Kidney epithelial cell (primary cell): ENCODE measurements at places on chromosomes 4 and X. TPM values are rescaled to one million over a fixed set of nuclear protein-coding genes. Genes with fewer than 3 reads are reported as not detected.

The GC gene
- not detected in 2 replicates for total RNA-seq

The ATP8A1 gene
- total RNA-seq = 2.5 and 3.3 TPM in 2 replicates

The LETM1 gene
- total RNA-seq = 41.5 and 49.0 TPM in 2 replicates

The GALNTL6 gene
- 0.13 and 0.14 TPM in 2 replicates for total RNA-seq

The GAGE2A gene
- total RNA-seq = not detected in 2 replicates

The SMIM10 gene
- 1.6 and 1.9 TPM in 2 replicates for total RNA-seq

GRCh38 chrX:56791456-56791855, 62.4 kb downstream of the NBDY start:
- no peak for DNase-seq

GRCh38 chr4:98508248-98508647, 150.2 kb downstream of the TSPAN5 start:
- no peak for DNase-seq

- no peak for DNase-seq
These were observed 10.5 kb downstream of the PTTG2 start for GRCh38 chr4:37970702-37971101.

GRCh38 chrX:16386126-16386525, 218.8 kb downstream of the MAGEB17 start:
- no peak for DNase-seq

DNA sequence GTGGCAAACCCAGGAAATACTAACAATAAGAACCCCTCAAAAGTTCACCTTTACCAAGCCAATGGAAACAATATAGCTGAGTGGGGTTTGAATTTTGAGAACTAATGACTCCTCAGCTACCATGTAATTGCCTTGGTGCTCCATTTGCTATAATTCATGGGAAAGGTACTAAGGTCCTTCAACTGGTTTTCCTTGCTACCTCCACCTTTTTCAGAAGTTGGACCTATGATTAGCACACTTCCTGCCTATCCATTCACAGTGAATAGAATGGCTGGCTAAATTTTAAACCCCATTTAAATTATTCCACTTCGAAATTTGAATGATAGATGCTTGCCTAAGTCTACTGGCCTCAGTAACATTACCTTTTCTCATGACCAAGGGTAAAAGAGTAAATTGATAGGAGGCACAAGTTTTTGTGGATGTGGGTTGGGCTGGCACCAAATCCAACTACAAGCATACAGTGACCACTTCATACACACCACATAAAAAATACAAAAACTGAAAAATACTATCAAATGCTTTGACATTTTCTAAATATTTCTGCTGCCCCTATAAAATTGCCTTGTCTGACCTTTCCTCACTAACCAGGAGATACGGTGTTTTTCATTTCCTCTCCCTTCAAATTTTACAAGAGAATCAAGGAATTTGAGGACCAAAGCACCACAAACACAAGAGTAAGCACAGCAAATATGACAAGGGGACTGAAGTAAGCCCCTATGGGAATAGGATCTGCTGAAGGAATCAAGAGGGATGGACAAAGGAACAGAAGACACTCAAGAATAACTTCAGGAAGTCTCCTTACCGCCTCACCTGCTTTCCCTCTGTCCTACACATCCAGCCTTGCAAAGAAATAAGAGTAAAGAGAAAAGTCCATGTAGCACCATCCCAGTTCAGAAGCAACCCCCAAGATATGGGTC, 255.5 kb downstream of the CHIC1 start:
- no peak for DNase-seq

- no peak for DNase-seq
These were observed 26.1 kb upstream of the ZCCHC13 start for GRCh38 chrX:74277846-74278245.

GRCh38 chr4:105944540-105944939, 49.3 kb downstream of the NPNT start:
- DNase-seq = no peak

DNA sequence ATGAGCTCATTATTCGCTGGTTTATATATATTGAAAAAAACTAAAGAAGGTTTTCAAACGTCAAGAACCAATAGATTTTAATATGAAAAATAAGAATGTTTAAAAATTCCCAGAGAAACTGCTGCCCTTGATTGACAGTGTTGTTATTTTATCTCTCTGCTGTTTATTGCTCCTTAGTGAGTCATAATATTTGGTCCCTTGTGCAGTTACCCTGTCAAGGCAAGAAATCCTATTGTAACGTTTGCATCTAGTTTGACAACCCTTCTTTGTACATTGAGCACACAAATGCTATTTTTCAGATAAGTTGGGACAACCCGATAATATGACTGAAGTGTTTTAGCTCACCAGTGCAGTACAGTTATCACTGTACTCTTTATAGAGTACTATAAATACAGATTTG, 349.4 kb downstream of the CCSER1 start:
- DNase-seq = no peak

DNA sequence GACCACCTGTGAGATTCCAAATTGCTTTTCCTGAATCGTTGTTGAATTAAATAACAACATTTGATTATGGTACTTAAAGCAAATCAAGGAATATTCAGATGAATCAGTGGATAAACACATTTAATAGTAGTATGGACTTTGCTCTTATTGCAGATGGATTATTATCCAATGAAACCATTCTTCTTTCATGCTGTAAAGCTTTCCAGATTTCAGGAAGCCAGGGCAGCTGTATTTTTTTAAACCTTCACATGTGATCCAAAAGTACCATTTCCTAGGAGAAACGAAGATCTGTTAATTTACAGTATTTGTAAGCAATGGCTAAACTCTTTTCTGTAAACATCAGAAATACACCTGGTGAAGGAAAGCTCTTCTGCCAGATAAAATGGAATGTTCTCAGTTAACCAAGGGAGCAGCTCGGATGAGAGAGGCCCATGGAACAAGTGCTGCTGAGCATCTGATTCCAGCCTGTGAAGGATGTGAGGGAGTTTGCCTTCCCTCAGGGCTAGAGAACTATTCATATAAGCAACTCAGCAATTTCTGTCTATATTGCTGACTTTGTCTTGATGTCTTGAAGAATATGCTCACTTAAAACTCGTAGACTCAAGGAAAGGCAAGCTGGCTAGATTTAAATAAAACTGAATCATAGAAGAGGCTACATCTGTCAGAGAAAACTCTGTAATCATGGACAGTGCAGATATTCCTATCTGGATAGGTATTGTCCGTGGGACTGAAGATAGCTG, 94.4 kb upstream of the LIMCH1 start:
- no peak for DNase-seq

DNA sequence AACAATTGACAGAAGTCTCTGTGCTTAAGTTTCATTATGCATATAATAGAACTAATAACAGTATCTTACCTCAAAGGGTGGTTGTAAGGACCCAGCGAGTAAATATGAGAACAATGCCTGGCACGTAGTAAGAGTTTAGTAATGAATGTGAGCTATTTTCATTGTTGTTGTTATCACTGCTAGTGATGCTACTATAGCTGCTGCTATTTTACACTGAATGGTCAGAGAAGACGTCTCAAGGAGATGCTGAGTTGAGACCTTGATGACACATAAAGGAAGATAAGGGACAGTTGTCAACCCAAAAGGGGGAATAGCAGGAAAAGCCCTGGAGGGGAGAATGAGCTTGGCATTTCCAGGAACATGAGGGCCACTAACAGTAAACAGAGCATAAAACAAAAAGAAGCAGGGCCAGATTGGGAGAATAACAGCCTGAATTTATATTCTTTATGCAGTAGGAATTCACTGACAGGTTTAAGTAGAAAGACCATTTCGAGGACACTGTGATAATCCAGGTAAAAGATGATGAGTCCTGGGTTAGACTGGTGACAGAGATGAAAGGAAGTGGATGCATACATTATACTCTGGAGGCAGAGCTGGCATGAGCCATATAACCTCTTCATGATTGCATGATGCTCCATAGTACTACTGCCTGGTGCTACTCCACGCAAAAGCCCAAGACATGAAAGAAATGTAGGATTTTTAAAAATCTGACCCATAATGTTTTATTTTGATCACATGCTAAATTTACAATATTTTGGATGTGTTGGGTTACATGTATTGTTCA, 23.1 kb downstream of the ATP8A1 start:
- DNase-seq = no peak

GRCh38 chr4:21649391-21650090, 299.0 kb downstream of the KCNIP4 start:
- DNase-seq = no peak

GRCh38 chrX:10198254-10198653, 41.5 kb downstream of the CLCN4 start:
- DNase-seq = no peak

DNA sequence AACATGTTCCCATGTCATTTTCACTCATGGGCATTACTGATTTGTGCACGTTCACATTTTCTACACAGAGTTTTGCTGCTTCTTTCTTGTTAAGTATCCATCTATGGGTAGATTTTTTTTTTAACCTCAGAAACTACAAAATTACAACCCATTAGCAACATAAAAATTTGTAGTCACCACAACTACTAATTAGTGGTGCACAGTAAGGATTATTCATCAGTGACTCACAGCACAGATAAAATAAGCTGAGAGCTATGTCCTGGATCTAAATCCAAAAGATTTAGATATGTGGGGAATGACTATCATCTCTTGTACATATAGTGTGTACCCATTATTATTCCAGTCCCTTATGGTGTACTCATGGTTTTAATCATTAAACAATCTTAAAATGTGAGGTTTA, 19.7 kb upstream of the AMELX start:
- DNase-seq = no peak

GRCh38 chrX:154458954-154459778, 1.1 kb downstream of the PLXNA3 start:
- no peak for DNase-seq

DNA sequence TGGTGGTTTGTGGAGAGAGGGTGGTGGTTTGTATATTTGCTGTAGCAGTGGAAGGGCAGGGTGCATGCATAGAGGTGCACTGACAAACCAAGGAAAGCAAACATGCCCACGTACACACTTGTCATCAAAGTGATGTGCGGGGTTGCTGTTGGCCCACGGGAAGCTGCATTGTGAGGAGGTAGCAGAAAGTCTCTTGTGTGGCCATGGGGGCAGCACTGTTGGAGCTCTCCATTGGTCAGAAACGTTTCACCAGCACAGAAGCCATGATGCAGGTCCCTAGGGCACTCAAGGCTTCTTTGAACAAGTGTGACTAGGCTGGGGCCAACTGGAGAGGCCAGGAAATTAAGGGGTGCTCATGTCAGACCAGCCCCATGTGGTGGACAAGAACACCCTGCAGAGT, 174.8 kb upstream of the KLF8 start:
- DNase-seq = no peak

GRCh38 chrX:127405946-127406345, 586.4 kb downstream of the PRR32 start:
- DNase-seq = no peak

- DNase-seq = no peak
These were observed 1.4 kb downstream of the JADE3 start for GRCh38 chrX:46913667-46914066.

DNA sequence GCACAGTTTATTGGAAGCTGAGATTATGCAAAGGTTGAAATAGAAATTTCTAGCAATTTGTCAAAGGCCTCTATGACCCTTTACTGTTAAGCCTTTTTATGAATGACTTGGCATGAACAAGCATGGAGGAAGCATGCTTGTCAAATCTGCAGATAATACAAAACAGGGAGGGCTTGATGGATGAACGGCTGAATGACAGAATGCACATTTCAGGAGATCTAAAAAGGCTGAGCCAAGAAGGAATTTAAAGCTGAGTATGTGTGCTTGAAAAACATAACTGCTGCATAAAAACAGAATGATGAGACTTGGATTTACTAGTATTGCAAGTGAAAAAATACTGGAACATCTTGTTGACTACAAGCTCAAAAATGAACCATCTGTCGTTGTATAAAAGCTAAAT, 29.0 kb upstream of the UBE2K start:
- no peak for DNase-seq

DNA sequence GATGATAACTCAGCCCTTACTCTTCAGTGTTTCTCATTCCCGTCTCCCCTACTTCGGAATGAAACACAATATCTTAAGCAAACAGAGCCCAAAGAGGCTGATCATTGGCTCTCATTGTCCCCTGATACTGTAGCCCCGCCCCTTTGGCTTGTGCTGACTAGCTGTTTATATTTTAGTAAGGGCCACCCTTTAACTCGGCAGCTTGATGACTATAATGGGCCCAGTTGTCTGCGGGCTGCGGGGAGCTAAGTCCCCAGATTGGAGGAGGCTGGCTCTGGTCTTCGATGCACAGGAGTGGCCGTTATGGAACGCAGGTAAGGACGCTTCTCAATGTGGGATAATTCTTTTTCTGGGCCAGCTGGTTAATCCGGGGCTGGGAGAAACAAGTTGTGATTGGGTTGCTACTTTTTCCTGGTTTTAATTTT, at the start of gene TRIM2:
Gene TRIM2, plus strand, starts transcription at position 197 of the 425 bp plus-strand sequence. Its CDS starts 88 bp downstream, at position 285.
- DNase-seq = peak; percentile 68

DNA sequence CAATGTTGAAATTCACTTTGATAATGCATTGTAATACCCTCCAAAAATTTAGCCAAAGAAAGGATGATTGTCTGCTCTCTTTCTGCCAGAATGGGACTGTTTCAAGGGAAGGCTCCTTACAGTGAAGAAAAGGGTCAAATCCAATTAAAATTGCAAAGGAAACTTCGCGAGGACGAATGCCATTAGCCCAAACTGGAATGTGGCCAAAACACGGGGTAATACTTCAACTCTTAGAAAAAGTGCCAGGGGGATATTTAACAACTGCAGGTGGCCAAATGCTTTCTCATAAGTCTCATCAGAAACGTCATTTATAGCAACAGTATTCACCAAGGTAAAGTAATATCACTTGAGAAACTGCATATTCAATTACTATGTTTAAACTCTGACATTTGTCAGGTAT, 29.0 kb downstream of the NKX3-2 start:
- DNase-seq = no peak

DNA sequence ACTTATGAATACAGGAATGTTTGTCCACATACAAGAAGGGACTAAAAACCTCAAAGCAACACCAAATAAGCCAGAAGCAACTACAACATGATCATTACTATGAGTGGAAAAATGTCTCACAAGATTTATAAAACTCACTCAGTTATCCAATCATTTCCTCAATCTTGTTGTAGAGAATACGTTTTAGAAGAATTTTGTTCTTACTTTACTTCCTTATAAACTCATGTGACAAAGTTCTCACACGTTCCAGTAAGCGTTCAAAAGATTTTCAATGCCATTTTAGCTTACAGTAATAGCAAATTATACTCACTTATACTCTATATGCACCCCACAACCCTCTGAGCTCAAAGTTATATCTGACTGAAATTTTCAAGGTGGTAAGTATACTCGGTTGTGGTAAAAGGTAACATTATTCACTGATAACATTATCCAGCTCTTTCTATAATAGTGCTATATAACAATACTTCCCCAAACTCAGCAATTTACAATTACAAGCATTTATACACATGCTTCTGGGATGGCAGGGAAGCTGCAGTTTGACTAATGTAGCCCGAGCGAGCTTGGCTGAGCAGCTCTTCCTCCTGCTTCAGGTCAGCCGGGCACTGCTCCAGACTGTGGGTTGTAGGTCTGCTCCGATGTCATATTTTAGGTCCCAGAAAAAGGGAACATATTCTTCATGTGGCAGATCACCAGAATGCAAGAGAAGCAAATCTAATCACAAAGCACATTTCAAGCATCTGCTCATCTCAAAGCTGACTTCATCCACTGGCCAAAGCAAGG, 226.3 kb downstream of the RCHY1 start:
- DNase-seq = no peak

GRCh38 chr4:159006202-159006601, 96.7 kb upstream of the RAPGEF2 start:
- peak; percentile 7 for DNase-seq
